ENCODE measurements at places on chromosomes 4 and X.
A peak's percentile ranks its signal among the peaks of the same experiment; 100 is the strongest.

GRCh38 chr4:136055360-136055759, 1476.9 kb downstream of the PCDH18 start:
- no peak overlapping the region for H3K4me3 ChIP-seq
- H3K4me1 ChIP-seq = no peaks in the 10 kb centered on the region
- H3K36me3 ChIP-seq = no peaks in the 10 kb centered on the region
- H3K27me3 ChIP-seq = no peaks in the 10 kb centered on the region
- DNase-seq = no peak

DNA sequence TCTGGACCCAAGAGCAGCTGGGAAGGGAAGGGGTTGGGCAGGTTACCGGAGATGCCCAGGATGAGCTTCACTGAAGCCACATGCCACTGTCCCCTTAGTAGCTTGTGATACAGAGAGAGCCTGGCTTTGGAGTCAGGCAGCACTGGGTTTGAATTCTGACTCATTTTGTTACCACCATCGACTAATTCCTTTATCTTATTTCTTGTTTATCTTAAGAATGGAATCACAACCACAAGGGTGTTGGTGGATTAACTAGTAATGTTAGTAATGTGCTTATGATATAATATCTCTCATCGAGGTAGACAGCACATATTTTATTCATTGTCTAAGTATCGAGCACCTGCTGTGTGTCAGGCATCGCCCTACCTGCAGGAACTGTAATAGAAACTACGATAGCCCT, 17.7 kb upstream of the STX18 start:
- H3K4me3 ChIP-seq = no peak overlapping the region
- no peaks in the 10 kb centered on the region for H3K27me3 ChIP-seq
- no peak for DNase-seq
- no peak overlapping the region for H3K27ac ChIP-seq

DNA sequence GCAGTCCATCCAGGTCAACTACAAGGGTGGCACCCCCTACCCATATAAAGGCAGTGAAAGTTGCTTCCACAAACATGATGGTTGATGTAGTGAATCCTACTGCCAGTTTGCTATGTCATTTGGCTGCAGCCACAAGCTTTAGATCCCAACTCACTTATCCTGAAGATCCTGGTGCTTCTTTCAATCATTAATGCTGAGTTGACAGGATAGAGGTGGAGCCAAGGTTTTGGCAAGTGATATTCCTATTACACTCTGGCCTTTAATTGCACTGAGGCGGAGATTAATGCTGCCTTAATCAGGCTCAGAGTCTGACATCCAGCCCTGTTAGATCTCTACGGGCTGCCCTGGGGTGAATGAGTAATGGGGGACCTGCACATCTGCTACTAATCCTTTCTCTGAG, 542.4 kb upstream of the ARX start:
- no peak for DNase-seq
- H3K27ac ChIP-seq = no peak overlapping the region
- H3K4me1 ChIP-seq = no peaks in the 10 kb centered on the region
- H3K36me3 ChIP-seq = no peaks in the 10 kb centered on the region
- H3K4me3 ChIP-seq = no peak overlapping the region
- no peaks in the 10 kb centered on the region for H3K27me3 ChIP-seq

- H3K27ac ChIP-seq = no peak overlapping the region
- no peak overlapping the region for H3K4me3 ChIP-seq
- no peak for DNase-seq
- H3K4me1 ChIP-seq = no peaks in the 10 kb centered on the region
Measured at GRCh38 chr4:108484187-108484586, 136.2 kb upstream of the RPL34 start.

- H3K4me3 ChIP-seq = no peak overlapping the region
- H3K27me3 ChIP-seq = no peaks in the 10 kb centered on the region
Measured at GRCh38 chr4:86235549-86235948, 124.3 kb downstream of the MAPK10 start.

DNA sequence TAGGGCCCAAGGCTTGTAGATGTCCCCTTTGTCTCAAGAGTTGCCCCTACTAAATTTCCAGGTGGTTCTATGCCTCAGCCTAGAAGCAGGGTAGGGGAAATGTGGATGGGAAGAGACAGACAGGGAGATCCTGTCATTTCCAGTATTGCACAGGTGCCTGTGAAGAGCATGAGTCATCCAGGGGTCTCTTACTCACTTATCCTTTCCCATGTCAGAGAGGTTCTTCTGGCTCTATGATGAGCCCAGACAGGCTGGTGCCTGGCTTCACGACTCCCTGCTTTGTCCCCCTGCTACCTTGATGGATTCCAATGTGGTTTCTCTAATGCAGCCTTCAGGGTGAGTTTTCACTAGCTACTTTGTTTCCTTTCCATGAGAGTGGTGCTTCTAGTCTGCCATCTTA, 35.2 kb upstream of the DDX60 start:
- DNase-seq = no peak
- H3K4me1 ChIP-seq = no peaks in the 10 kb centered on the region
- H3K36me3 ChIP-seq = no peaks in the 10 kb centered on the region
- H3K27ac ChIP-seq = no peak overlapping the region

- no peak overlapping the region for H3K27ac ChIP-seq
- H3K4me3 ChIP-seq = no peak overlapping the region
- no peak for DNase-seq
Measured at GRCh38 chr4:103778221-103778620, 58.4 kb upstream of the TACR3 start.

- DNase-seq = no peak
- no peaks in the 10 kb centered on the region for H3K27me3 ChIP-seq
- no peaks in the 10 kb centered on the region for H3K36me3 ChIP-seq
- no peak overlapping the region for H3K4me3 ChIP-seq
Measured at GRCh38 chrX:108064001-108064400, 19.1 kb downstream of the VSIG1 start.

DNA sequence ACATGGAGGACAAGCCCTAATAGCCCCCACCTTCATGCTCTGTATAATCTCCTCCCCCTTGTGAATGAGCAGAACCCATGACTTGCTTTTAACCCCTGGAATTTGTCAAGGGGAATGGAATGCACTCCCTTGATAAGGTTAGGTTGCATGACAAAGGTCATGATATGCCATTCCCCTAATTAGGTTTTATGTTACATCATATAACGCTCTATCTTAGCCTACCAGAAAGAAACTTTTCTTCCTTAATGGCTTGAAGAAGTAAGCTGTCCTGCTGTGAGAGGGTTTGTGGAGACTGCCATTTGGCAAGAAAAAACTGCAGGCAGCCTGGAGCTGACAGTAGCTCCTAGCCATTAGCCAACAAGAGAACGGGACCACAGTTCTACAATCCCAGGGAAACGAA, 399.8 kb upstream of the MAD2L1 start:
- H3K4me3 ChIP-seq = no peak overlapping the region
- H3K27me3 ChIP-seq = no peaks in the 10 kb centered on the region
- H3K4me1 ChIP-seq = no peaks in the 10 kb centered on the region
- peak overlapping the region; percentile 75 for H3K27ac ChIP-seq
- no peaks in the 10 kb centered on the region for H3K36me3 ChIP-seq

DNA sequence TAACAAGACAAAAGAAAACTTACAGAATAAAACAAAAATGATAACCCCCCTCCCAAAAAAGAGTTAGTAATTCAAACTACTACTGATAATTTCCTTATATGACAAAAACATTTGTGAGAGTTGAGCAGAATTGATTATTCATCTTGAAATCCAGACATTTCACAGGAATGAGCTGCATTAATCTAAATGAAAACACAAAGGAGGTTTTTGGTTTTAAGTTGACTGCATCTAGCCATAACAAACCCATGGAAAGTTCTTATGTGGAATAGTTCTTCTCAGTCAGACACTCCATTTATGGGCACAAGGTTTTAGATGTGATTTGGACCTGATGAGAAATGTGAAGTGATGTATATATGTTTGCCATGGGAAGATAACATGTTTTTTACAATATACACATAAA, 95.4 kb downstream of the VCX2 start:
- no peaks in the 10 kb centered on the region for H3K4me1 ChIP-seq
- H3K27ac ChIP-seq = no peak overlapping the region
- DNase-seq = no peak
- no peak overlapping the region for H3K4me3 ChIP-seq

DNA sequence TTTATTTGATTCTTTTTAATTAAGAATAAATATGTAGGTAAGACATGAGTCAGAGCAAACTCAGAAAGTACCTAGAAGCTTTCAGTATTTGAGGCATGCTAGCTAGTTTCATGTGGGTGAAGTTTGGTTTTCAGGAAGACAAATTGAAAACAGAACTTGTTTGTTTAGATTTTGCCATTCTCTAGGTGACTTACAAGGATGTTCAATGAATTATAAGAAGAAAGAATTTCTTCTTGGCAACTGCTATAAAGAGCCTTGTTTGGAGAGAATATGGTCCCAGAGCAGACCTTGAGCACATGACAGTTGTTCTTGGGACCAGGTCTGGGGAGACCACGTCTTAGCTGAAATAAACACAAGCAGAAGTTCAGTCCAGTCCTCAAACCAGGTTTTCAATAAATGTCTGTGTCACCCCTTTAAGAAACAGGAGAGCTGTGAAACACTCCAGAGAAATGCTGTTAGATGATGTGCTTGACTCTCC, 38.0 kb upstream of the IL21 start:
- H3K27ac ChIP-seq = no peak overlapping the region
- no peaks in the 10 kb centered on the region for H3K36me3 ChIP-seq
- no peak for DNase-seq

GRCh38 chr4:1855333-1856070, 454 bp downstream of the LETM1 start:
- no peak overlapping the region for H3K27ac ChIP-seq
- H3K4me1 ChIP-seq = peaks cover 21% of the 10 kb centered on the region
- peaks cover 2% of the 10 kb centered on the region for H3K36me3 ChIP-seq
- no peak for DNase-seq

DNA sequence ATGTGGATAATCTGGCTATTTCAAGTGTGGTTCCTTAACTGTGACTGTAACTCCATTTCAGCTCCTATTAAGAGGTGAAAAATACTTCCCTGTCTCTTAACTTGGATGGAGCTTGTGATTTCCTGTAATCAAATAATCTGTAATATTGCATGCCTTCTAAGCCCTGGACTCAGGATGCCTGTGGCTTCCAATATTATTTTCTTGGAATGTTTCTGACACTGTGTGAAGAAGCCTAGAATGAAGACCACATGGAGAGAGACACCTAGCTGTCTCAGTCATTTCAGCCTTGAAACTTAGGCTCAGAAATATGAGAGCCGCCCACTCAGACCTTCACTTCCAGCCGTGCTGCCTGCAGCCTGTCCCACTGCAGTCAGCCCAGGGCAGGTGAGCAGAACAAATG, 544.3 kb downstream of the TRIML1 start:
- no peak overlapping the region for H3K4me3 ChIP-seq
- no peak for DNase-seq
- H3K27ac ChIP-seq = no peak overlapping the region
- no peaks in the 10 kb centered on the region for H3K4me1 ChIP-seq
- no peaks in the 10 kb centered on the region for H3K36me3 ChIP-seq

DNA sequence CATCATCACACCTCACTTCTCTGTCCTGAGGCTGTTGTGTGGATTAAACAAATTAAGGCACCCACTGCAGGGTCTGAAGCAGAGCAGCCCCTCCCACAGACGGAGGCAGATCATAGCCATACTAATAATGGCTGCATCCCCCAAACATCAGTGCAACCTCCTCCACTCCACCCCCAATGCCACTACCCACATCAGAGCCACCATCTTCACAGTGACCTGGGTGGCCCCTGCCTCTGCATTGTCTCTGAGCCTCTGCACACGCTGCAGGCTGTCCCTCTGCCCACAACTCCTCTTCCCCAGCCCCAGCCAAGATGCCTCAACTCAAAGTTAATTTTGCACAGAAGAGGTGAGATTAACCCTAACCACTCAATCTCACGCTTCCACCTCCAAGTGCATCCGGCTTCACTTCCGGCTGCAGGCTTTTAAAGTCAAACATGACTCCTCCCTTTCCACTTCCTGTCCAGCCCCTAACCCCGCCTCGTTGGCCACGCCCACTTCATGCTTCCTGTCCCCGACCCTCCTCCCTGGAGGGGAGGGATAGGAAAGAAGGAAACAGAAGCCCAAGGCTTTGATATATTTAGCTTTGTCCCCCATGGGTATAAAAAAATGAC, 22.7 kb downstream of the JAKMIP1 start:
- H3K36me3 ChIP-seq = no peaks in the 10 kb centered on the region
- no peak overlapping the region for H3K4me3 ChIP-seq
- peaks cover 2% of the 10 kb centered on the region for H3K27me3 ChIP-seq
- no peak overlapping the region for H3K27ac ChIP-seq
- no peaks in the 10 kb centered on the region for H3K4me1 ChIP-seq

DNA sequence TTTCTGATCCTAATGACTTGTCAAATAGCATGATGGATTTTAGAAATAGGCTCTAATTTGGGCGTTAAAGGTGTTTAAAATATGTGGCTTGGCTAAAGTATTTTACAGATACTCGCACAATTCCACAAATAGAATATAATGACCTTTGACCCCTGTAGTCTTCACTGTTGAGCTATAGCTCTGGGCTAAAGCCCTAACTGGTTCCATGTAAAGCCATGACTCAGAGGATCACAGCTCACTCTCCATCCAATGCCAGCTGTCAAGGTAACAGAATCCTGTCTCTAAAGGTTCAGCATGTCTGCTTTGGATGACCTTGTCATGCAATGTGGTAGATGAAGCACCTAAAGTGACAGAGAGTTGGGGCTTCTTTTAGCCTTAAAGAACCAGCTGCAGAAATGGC, 42.5 kb downstream of the TLR10 start:
- H3K36me3 ChIP-seq = no peaks in the 10 kb centered on the region
- no peak overlapping the region for H3K27ac ChIP-seq
- H3K27me3 ChIP-seq = no peaks in the 10 kb centered on the region
- H3K4me1 ChIP-seq = no peaks in the 10 kb centered on the region
- H3K4me3 ChIP-seq = no peak overlapping the region

- H3K27me3 ChIP-seq = no peaks in the 10 kb centered on the region
- H3K27ac ChIP-seq = no peak overlapping the region
- no peak overlapping the region for H3K4me3 ChIP-seq
- H3K4me1 ChIP-seq = no peaks in the 10 kb centered on the region
- no peak for DNase-seq
- no peaks in the 10 kb centered on the region for H3K36me3 ChIP-seq
Measured at GRCh38 chr4:89284828-89285227, 22.8 kb downstream of the GPRIN3 start.

GRCh38 chr4:168893807-168894206, 116.2 kb downstream of the CBR4 start:
- no peaks in the 10 kb centered on the region for H3K27me3 ChIP-seq
- no peak overlapping the region for H3K4me3 ChIP-seq
- peaks cover 97% of the 10 kb centered on the region for H3K36me3 ChIP-seq
- H3K27ac ChIP-seq = no peak overlapping the region
- H3K4me1 ChIP-seq = no peaks in the 10 kb centered on the region
- no peak for DNase-seq

DNA sequence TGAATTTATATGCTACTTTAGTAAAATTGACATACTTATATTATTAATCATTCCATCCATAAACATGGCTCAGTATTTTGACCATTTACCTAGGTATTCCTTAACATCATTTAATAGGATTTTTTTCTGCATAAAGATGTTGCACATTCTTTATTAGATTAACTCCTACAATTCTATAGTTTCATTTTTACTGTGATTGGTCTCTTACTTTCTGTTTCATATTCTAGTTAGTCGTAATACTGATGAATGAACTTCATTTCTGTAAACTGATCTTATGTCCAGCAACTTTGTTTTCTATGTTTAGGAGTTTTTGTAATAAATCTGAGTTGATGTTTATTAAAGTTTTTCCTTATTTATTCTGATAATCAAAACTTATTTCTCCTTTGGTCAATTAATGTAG, 278.2 kb upstream of the CXXC4 start:
- no peaks in the 10 kb centered on the region for H3K4me1 ChIP-seq
- H3K27ac ChIP-seq = no peak overlapping the region
- no peaks in the 10 kb centered on the region for H3K36me3 ChIP-seq
- H3K4me3 ChIP-seq = no peak overlapping the region
- DNase-seq = no peak
- H3K27me3 ChIP-seq = no peaks in the 10 kb centered on the region

GRCh38 chrX:40809210-40809609, 73.9 kb upstream of the MED14 start:
- no peaks in the 10 kb centered on the region for H3K4me1 ChIP-seq
- DNase-seq = no peak
- H3K36me3 ChIP-seq = no peaks in the 10 kb centered on the region
- no peak overlapping the region for H3K4me3 ChIP-seq
- H3K27ac ChIP-seq = no peak overlapping the region

All from neuronal stem cell (in vitro differentiated cells).